ENCODE measurements at places on chromosomes 5 and 9. TPM values are rescaled to one million over a fixed set of nuclear protein-coding genes. Genes with fewer than 3 reads are reported as not detected.

The TAF11L11 gene
- total RNA-seq: not detected

The ACER2 gene
- total RNA-seq: 6.2 TPM

The GPX3 gene
- 46.1 TPM for total RNA-seq

The SPATA31A3 gene
- total RNA-seq: not detected
